Right ventricle myocardium superior (tissue), 1 donor: ENCODE measurements at places on chromosomes 1 and 21. TPM values are rescaled to one million over a fixed set of nuclear protein-coding genes. Genes with fewer than 3 reads are reported as not detected.

The C1orf87 gene
- total RNA-seq = not detected

The LINGO4 gene
- total RNA-seq = 0.78 TPM

The C1QC gene
- total RNA-seq = 110 TPM

The ATP1B1 gene
- 302 TPM for total RNA-seq

The CD5L gene
- total RNA-seq = 4.9 TPM

The TNNT2 gene
- total RNA-seq = 9,128 TPM

The C2CD4D gene
- total RNA-seq = not detected

The CYP4A11 gene
- not detected for total RNA-seq

The CYP4Z1 gene
- 0.86 TPM for total RNA-seq

The CLCA1 gene
- not detected for total RNA-seq

The KIF26B gene
- 2.4 TPM for total RNA-seq

The SLAMF6 gene
- total RNA-seq = 0.30 TPM

The BEST4 gene
- not detected for total RNA-seq

The ACKR1 gene
- total RNA-seq = 8.1 TPM

The C1orf115 gene
- total RNA-seq = 21.0 TPM

The SLC45A1 gene
- total RNA-seq = 1.9 TPM

The DCDC2B gene
- not detected for total RNA-seq

The TNN gene
- total RNA-seq = 0.08 TPM

The ATP1A4 gene
- 0.40 TPM for total RNA-seq

The NBPF4 gene
- not detected for total RNA-seq

The MYBPH gene
- total RNA-seq = not detected

The LCE1F gene
- total RNA-seq = not detected
